ENCODE measurements at places on chromosomes 4 and X.

GRCh38 chr4:112704991-112705845 lies 68.3 kb downstream of the LARP7 start:
- peak; percentile 79 for DNase-seq

- DNase-seq, result no peak
These were observed 163.2 kb downstream of the PRKX start for GRCh38 chrX:3550160-3550751.

DNA sequence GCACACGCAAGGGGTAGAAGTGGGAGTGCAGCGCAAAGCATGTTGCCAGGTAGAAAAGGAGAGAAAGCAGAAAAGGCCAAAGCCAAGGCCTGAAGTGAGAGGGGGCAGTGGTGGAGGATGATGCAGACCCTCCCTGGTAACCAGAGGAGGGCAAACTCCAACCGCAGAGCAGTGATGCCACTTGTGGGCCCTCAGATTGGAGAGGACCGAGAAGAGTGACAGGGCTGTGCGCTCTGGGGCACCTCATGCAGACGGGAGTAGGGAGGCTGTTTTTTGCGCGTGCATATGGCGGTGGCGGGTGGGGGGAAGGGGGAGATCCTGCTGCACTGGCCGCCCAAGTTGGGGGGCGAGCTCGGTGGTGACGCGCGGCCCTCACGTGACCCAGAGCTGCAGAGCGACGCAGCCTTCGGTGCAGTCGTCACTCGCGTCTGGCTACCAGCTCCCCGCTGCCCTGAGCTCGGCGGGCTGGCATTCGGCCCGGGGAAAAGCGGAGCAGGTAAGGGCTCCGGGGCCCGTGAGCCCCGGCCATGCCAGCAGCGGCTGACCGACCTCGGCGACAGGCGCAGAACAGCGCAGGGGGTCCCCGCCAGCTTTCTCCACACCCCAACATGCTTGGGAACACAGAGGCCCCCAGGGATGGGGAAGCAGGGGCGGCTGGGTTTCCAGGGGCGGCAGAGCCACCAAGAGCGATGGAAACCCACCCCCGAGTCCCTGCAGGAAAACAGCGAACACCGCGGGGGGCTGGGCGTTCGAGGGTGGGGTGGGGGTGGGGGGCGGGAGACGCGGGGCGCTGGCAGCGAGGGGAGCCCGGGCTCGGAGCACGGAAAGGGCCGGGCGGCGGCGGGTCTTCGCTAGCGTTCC lies at the start of gene BEX3:
TSS of gene BEX3 (plus strand) at position 421 of the 861 bp plus-strand sequence. CDS start 984 bp downstream, outside the sequence.
- DNase-seq, result peak; percentile 76

DNA sequence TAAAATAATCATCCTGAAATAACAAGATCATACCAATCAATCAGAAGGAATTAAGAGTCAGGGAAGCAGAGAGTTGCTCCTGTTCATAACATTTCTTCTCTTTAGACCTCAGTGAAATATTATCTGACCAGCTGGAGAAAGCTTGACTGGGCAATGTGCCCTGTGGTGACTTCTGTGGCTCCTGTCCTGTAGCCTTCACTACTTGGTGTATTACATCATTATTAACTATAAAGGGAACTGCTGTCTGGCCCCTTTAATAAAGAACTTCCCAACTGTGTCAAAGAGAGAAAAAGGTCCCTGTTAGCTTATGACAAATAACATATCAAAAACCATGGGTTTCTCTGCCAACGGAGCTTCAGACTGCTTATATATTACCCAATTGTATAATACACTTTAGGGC lies 18.0 kb downstream of the OPHN1 start:
- no peak for DNase-seq

DNA sequence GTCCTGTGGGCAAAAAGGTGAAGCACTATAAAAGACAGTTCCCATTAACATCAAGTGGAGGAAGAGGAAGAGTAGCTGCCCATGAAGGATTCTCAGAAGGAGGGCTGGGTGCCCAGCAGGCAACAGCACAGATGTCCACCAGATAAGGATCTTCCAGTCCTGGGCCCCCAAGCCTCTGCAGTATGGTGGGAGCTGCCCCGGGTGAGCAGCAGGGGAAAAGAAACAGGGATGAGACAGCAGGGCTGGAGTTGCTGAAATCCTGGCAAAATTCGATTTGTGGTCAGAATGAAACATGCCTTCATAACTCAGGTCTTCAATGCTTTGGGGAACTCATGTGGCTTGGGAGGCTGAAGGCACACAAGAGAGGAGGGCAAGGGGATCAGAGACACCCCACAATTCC lies 94.6 kb downstream of the RASL11B start:
- DNase-seq, result no peak

DNA sequence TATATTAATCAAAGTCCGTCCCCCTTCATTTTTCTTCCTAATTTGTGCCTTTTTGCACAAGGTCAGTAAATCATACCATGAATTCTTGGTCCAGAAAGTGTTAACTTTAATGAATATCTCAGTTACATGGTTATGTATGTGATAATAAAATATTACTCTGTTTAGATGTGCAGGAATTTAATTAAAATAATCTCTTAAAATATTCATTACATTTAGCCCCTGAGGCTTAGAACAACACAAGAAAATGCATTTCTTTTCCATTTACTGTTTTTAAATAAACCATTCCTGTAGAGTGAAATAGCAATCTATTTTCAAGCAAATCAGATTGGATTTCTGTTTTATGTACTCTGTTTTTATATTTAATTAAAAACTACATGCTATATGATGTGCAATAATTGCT lies 17.6 kb downstream of the MAB21L2 start:
- no peak for DNase-seq

Data from right kidney (tissue), 9 donors.